Activated CD4-positive, alpha-beta T cell treated with anti-CD3 and anti-CD28 coated beads, Interleukin-2, amount 50 U/mL, for 48 hours (primary cell): ENCODE measurements at places on chromosomes 7 and 10.

DNA sequence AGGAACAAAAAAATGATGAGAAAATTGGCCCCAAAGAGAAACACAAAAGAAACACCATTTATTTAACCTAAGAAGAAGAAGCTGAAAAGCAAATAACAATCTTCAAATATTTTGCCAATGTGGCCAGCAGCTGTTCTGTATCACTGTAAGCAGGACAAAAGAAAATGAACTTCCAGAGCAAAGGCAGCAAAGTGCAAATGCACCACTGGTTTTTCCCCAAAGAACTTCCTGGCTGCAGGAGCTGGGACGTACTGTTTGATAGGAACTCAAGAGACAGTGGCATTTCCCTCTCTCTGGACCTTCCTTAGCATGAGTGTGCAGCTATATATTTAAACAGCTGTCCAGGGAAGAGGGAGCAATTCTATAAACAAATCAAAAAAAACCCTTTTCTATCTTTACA is 60.4 kb downstream of the RNLS start:
- no peak for DNase-seq

DNA sequence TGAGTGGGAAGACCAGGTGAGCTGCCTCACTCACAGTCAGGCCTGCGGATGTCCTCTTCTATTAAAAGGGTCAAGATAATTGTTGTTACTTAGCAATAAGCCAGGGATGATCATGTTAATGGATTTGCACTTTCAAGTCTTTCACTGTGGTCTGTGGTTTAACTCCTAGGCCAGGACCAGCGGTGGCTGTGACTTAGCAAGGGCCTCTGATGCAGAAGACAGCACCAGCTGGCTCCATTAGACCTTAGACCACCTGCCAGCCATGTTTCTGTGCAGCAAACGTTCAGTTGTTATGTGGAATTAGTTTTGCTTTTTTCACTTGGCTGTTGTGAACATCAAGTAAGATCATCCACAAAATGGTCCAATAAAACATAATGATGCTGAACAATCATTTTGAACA is 537.3 kb downstream of the TNS3 start:
- DNase-seq, result no peak

DNA sequence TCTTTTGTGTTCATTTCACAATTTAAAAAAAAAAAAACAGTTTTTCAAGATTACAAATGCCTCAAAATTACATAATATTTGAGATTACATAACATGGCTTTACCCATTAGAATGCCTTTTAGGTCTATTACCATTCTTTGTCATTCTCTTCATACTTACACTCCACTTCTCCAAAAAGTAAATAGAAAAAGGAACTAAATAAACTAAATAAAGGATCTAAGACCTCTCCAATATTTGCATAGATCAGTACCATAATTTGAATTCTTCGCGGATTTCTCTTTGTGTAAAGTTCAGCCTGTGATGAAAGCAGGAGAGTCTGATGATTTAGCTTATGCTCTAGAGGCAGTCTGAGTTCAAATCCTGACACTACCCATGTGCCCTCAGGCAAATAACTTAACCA is 56.4 kb upstream of the C1GALT1 start:
- DNase-seq, result no peak

DNA sequence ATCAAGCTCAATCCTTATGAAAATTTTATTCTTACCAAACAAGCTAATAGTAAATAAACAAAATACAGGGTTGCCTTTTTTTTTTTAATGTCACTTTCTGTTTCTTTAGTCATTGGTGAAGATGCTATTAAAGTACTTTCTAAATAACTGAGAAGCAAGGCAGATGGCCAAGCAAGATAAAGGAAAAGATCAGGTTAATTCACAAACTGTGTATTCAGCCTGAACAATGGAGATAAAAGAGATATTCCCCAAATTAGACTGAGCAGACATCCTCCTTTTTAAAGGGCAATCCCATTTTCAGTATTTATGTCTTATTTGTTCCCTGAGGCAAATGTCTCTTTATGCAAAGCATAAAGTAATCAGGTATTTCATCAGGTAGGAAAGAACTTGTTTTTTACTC is 23.1 kb upstream of the XRCC2 start:
- DNase-seq, result no peak

GRCh38 chr10:72242675-72243074 is 26.6 kb upstream of the ASCC1 start:
- DNase-seq, result peak; percentile 44

DNA sequence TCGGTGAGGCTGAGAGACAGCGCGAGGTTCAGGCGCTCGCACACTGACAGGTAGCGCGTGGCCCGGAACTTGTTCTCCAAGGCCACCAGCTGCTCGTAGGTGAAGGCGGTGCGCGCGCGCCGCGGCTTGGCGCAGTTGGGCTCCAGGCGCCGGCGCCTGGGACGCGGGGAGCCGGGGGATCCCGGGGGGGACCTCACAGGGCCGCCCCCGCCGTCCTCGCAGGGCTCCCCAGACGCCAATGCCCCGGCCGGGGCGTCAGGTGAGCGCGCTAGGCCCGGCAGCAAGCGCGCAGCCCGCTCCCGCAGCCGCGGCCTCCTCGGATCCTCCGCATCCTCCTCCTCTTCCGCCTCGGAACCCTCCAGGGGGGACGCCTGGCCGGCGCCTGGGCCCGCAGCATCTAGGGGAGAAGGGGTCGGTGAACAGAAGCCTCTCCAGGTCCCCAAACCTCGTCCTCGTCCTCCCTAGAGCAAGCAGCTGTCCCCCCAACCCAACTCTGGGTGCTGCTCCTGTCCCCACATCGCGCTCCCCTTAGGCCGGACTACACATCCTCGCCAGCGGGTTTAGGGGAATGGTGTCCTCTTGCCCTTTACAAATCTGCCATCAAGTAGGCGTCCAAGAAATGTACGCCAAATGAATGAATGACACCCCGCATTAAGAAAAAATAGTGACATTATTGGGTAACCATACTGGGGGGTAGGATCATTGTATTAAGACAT is 1.9 kb downstream of the NKX1-2 start:
- no peak for DNase-seq

DNA sequence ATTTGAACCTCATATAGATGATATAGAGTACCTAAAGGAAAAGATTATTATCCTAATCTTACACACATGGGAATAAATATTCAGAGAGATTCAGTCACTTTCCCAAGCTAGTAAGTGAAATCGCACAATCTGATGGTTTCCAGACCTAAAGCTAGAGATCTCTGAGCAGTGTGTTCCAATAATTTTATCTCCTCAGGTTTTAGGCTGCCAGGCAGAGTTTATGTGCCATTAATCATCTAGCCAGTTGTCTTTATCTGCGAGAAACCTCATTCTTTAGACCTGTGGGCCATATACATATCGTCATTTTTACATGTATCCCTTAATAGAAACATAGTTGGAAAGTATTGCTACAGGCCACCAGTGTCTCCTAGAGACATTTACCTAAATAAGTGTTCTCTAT is 647.2 kb upstream of the STEAP1 start:
- no peak for DNase-seq

DNA sequence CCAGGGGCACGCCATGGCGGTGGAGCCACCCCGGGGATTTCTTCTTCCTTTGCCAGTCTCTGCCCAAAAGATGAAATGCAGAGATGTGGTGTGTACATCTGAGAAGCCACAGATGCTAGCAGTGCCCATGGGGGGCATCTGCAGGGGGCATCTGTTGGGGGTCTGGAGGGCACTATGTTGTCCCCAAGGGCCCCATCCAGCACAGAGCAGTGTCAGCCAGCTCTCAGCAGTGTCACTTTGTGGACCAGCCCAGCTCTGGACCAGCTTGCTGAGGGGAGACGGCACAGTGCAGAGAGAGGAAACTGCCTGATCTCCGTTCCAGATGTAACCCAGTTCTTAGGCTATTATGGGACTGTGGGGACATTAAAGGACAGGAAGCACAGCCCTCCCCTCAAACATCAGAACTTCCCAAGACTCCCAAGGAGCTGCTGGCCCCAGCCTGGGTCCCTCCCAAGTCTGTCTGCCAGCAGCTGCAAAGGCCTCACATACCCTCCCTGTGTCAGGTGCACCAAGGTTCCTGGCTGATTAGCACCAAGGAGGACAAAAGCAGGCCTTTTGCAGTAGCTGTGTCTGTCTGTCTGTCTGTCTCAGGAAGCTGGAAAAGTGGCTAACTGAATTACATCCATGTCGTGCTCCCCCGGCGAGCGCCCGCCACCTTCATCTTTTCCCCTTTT is 536.5 kb downstream of the PTPRN2 start:
- DNase-seq, result no peak

GRCh38 chr10:17781856-17782255 is 27.3 kb upstream of the MRC1 start:
- no peak for DNase-seq

GRCh38 chr7:132965951-132966350 is 115.9 kb downstream of the CHCHD3 start:
- DNase-seq, result no peak

DNA sequence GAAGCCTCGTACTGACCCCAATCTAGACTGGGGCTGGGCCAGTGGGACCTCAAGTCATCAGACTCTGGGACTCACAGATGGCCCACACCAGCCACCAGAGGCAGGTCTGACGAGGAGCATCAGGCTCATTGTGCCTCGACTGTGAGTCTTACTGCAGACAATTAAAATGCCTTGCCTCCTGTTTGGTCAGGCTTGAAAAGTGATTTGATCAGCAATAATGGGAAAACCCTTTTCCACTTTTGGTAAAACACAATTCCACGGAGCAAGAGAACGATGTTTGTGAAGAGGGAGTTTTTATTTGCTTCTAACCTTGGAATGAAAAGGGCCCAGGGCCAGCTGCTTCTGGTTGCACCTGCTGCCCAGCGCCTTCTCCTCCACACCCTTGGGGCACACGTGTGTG is 43.9 kb downstream of the C10orf143 start:
- no peak for DNase-seq

GRCh38 chr10:12656518-12657142 is 307.3 kb downstream of the CAMK1D start:
- no peak for DNase-seq

DNA sequence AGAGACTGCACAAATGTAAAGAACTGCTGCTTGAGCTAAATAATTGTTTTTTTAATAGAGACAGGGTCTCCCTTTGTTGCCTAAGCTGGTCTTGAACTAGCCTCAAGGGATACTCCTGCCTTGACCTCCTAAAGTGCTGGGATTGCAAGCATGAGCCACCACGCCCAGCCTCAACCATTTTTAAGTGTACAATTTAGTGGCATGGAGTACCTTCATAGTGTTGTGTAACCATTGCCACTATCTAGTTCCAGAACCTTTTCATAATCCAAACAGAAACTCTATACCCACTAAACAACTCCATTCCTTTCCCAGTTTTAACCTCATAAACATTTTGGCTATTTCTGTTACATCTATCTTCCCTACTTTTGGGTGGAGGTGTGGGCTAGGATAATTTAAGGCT is 6.7 kb downstream of the EIF4H start:
- no peak for DNase-seq

DNA sequence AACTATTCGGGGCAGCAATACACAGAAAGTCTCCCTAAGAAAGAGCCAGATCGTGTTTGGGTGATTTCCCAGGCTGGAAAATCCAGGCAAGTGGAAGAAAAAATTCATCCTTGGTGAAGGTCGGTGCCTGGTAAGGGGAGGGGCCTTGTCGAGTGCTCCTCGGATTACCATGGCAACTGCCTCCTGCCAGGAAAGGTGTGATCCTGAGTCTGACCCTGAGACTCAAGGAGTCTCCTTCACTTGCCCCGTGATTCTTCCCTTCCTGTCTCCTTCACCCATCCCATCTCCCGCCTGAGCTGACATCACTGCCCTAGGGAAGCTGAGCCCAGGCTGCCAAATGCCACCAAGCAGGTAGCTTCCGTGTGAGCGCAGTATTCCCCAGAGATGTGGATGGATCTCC is 112.2 kb downstream of the MYL10 start:
- DNase-seq, result no peak
